ENCODE measurements at places on chromosomes 5 and 9. TPM values are rescaled to one million over a fixed set of nuclear protein-coding genes. Genes with fewer than 3 reads are reported as not detected.

Gene GMCL2
- not detected for total RNA-seq

GRCh38 chr9:72509053-72509452 is 12.4 kb upstream of the TMC1 start:
- DNase-seq, result no peak

DNA sequence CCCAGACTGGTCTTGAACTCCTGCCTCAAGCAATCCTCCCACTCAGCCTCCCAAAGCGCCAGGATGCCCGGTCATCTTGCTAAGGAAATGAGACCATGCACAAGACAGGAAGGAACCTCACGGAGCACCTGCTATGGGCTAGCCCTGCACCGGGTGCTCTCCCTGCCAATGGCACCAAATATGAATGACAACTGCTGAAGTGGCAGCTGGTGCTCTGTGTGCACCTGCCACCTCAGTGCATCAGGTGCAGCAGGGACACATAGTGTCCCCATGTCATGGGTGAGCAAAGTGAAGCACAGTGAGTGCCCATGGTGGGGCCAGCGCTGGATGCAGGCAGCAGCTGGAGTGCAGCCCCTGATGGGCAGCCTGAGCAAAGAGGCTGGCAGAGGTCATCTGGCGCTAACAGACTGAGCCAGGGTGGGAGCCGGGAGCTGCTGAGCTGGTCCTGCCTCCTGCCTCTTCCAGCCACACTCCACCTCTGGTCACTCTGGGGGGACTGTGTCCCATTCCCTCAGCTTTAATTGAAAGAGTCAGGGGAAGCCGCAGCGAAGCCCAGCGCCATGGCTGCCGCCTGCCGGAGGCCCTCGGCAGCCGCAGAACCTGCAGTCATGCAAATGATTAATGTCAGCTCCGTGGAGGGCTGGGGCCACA is 46.4 kb downstream of the BARX1 start:
- DNase-seq, result no peak

GRCh38 chr9:27653957-27654356 is 80.7 kb upstream of the C9orf72 start:
- DNase-seq, result no peak

DNA sequence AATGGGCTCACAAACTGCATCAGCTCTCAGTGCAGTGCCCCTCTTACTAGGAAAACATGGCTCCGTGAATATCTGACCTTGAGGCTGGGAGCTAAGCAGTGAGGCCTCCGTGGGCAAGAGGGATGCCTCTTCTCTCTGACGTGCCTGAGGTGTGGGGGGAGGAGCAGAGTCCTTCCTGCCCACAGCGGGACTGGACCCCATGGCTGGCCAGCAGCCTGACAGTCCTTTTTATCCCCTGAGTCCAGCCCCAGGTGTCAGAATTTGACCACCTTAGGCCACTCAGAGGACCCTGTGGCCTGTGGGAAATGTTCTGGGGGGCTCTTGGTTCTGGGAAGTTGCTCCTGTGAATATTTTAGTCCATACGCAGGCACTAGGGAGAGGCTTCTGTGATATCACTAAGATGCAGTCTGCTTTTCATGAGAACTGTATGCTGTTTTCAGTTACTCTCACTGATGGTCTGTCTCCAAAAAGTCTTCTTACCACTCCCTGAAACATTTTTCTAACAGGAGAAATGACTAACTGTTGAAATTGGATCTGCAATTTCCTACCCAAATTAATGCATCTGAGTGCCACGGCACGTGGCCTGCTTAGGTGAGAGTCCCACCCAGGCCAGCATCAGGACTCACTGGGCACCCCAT is 23.4 kb downstream of the ANGPTL2 start:
- DNase-seq, result no peak

Gene CTNNA1
- 341 TPM for total RNA-seq

Gene SLC1A1
- 3.1 TPM for total RNA-seq

GRCh38 chr9:95777136-95777535 is 98.4 kb upstream of the ERCC6L2 start:
- no peak for DNase-seq

GRCh38 chr5:76537073-76537543 is 86.1 kb downstream of the F2RL2 start:
- no peak for DNase-seq

Gene FBP1
- total RNA-seq, result 0.74 TPM

Gene ST8SIA4
- total RNA-seq, result 3.2 TPM

- DNase-seq, result no peak
These were observed 40.3 kb downstream of the GLRX start for GRCh38 chr5:95782181-95782580.

GRCh38 chr9:75197561-75197960 is 109.2 kb downstream of the OSTF1 start:
- no peak for DNase-seq

GRCh38 chr5:134107779-134108178 is 6.7 kb upstream of the TCF7 start:
- DNase-seq, result no peak

- DNase-seq, result no peak
These were observed 101.6 kb upstream of the FSD1L start for GRCh38 chr9:105346273-105346672.

Gene CD74
- total RNA-seq, result 251 TPM

GRCh38 chr5:126168785-126169184 is 254.4 kb upstream of the GRAMD2B start:
- no peak for DNase-seq

Gene FOXE1
- total RNA-seq, result not detected

DNA sequence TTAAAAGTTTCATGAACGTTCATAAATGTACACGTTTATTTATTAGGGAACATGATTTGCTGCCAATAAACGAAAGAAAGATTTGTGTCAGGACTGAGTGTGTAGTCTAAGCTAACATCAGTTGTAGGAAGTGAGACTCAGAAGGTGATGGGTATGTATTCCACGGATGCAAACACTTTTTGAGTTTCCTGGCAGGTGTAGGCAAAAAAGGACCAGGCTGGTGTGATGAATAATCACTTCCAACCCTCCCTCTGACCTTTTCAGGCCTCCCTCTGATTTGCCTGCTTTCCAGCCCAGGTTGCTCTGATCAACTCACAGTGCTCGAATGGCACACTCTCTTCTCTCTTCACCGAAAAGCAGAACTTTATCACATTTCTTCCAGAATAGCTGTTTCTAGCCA is 51.8 kb downstream of the BASP1 start:
- DNase-seq, result no peak

Gene MAP3K1
- 5.7 TPM for total RNA-seq

Gene TRPM6
- total RNA-seq, result 0.30 TPM

GRCh38 chr5:38751103-38751502 is 94.7 kb upstream of the OSMR start:
- no peak for DNase-seq

- DNase-seq, result no peak
These were observed 581.8 kb downstream of the TAF11L14 start for GRCh38 chr5:18216016-18216415.

GRCh38 chr5:176947847-176948246 is 48.7 kb upstream of the HK3 start:
- no peak for DNase-seq

DNA sequence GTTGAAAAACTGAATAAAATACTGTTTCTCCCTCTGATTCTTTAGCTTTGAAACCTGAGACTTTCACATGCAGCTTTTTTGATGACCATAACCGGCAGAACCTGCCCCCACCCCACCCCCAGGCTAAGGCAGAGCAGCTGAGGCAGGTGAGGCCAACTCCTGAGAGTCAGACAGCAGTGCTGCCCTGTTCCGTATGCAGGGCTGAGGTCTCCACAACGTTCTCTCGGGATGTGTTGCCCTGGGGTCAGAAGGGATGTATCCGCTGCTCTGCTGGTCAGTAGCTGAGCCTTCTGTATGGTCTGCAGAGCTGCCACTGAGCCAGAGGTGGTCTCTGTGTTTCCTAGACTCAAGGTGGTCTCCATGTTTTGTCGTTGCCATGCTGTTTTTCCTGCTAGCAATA is 190.5 kb downstream of the AOPEP start:
- DNase-seq, result no peak

Gene BHMT2
- 7.9 TPM for total RNA-seq

DNA sequence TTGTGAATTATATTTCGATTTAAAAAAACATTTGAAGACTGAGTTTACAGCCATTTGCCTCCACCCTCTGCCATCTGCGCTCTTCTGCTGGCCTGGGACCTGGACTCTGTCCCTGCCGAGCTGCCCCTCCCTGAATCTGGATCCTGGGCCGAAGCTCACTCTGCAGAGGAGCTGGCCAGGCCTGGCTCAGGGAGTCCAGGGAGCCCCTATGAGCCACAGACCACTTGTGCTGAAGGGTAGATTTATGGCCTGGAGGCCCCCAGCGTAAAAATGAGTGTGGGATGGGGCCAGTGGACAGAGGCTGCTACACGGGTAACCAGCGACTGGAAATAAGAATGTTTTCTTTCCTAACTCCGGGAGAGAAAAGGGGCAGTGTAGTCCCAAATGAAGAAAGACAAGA is 129.8 kb downstream of the FGF18 start:
- no peak for DNase-seq

DNA sequence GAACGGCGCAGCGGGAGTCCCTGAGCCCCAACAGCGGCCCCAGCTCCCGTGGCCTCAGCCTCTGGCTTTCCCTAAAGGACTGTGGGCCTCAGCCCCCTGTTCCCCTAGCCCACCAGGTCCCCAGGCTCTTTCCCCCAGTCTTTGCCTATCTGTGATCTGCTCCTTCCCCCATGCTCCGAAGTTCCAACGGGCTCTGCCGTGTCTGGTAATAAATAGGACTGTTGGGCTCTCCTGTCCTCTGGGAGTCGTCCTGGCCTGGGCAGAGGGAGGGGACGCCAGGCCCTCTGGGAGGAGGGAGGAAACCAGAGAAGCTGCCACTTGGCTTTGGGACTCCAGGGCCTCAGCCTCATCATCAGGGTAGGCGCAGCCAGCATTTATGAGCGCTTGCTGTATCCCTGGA is 28.1 kb downstream of the ADGRD2 start:
- DNase-seq, result no peak

DNA sequence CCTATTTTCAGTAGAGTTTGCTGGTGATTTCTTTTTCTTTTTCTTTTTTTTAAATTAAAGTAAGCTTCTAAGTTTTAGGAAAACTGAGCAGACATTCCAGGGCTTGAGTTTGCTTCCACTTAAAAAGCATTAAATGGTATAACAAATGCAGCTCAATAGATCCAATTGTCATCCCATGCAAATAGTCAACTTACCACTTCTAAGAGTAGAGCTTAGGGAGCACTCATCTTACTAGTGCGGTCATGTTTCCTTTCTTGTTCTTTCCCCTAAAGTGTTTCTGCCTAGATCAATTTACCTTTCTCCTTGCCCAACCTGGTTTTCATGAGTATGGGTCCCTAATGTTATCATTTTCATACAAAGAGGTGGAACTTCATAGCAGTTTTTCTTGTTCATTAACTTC is 13.0 kb upstream of the CEP120 start:
- no peak for DNase-seq

DNA sequence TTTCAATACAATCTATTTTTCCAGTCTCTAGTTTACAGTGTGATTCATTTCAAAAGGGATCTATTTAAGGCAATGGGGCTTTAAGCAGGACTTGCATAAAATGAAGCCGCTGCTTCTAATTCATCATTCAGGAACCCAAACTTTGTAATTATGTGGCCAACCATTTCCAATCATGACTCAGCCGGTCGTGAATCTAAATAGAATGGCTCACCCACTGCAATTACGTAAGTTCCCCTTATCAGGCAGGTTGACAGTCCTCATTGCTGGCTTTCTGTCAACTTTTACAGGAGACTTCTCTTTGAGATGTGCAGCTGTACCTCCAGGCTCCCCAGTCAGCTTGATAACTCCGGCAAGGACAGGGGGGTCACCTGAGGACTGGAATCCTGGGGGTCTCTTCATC is 152.8 kb upstream of the DAP start:
- no peak for DNase-seq

Gene ACSL6
- 2.7 TPM for total RNA-seq

GRCh38 chr5:57956636-57957035 is 474.0 kb upstream of the ACTBL2 start:
- no peak for DNase-seq

DNA sequence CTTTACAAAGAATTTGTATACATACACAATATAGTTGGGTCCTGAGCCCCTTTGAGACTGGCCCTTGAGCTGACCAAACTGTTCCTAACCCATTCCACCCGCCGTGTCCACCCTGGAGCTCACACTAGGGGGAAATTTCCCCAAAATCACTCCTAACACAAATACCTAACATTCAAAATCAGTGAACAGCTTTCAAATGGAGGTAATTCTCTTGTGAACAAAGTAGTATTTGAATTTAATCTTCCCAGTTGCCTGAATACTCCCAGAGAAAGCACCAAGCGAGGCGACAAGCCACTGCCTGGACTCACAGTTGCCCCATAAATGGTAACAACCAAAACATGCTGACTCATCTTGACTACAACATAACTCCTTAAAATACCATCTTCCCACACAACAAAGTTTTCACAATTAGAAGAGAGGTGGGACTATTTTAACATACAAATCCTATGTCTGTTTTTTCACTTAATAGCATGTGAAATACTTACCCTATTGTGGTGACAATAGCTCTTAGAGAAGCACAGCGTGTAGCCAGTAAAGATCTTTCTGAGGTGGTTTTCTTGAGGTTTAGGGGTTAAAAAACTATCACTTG is 31.7 kb upstream of the SCAMP1 start:
- no peak for DNase-seq

- no peak for DNase-seq
These were observed 36.5 kb upstream of the NTNG2 start for GRCh38 chr9:132125361-132125760.

Gene C9orf153
- 0.38 TPM for total RNA-seq

- DNase-seq, result no peak
These were observed 3.5 kb downstream of the ELAVL2 start for GRCh38 chr9:23822261-23823169.

Gene PRRT1B
- not detected for total RNA-seq

- DNase-seq, result no peak
These were observed 179.6 kb downstream of the MLLT3 start for GRCh38 chr9:20442461-20443319.

DNA sequence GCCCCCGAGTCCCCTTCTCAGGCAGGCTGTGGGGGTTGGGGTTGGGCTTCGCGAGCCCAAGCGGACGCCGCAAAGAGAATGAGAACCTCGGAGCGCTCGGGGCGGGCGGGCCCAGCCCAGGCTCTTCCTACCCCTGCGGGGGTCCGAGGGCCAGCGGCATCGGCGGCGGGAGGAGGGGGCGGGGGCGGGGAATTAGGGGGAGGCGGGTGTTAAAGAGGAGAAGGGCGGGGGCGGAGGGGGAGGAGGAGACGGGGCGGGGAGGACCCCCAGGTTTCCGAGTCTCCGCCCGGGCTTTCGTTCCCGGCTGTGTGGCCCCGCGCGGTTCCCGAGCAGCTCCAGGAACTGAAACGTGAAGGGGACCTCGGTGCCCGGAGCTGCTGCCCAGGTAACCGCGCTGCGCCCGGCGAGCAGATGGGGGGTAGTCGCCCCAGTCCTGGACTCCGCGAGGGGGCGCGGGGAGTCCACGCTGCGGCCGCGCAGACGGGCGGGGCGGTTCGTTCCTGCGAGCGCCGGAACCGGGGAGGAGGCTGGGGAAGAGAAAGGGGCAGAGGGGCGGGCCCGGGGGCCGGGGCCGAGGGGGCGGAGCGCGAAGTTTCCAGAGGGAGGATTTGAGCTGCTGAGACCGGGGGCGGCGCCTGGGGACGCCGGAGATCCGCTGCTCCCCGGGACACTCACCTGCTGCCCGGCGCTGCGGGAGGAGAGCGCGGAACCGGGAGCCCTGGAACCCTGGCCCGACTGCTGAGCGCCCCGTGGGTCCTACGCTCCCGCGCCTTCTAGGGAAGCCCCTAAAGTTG is 38.4 kb upstream of the PLEKHG4B start:
- DNase-seq, result no peak

- DNase-seq, result no peak
These were observed 467.3 kb downstream of the ENC1 start for GRCh38 chr5:74173241-74173640.

GRCh38 chr5:35651002-35651756 is 33.5 kb downstream of the SPEF2 start:
- no peak for DNase-seq

GRCh38 chr9:84755380-84755779 is 85.9 kb downstream of the NTRK2 start:
- DNase-seq, result no peak

Gene ANKDD1B
- 0.27 TPM for total RNA-seq

All from left ventricle myocardium inferior (tissue), 1 donor.